ENCODE measurements at places on chromosomes 5 and 9.

DNA sequence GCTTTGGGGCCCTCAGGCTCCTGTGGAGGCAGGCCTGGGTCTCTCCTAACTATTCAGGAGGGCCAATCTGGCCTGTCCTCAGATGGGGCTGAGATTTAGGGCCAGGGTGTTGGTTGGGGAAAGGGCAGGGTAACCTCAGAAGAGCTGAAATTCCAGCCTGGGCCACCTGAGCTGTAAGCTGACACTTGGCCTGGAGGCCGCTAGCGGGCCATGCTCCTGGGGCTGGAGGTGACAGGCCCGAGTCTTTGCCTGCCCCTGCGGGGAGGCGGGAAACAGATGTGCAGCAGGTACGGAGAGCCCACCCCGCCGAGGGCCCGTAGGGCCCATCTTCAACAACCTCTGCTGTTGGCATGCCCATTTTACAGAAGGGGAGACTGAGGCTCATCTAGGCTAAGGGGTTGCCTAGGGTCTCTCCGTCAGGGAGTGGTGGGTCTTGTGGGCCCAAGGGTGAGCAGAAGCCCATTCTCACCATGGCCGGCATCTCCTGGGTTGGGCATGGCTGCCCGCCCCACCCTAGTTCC, 69.5 kb downstream of the RXRA start:
- DNase-seq: no peak

- no peak for DNase-seq
These were observed 81.7 kb downstream of the CAMSAP1 start for GRCh38 chr9:135825435-135826187.

- no peak for DNase-seq
These were observed 129.1 kb upstream of the MAP1B start for GRCh38 chr5:71978216-71978615.

DNA sequence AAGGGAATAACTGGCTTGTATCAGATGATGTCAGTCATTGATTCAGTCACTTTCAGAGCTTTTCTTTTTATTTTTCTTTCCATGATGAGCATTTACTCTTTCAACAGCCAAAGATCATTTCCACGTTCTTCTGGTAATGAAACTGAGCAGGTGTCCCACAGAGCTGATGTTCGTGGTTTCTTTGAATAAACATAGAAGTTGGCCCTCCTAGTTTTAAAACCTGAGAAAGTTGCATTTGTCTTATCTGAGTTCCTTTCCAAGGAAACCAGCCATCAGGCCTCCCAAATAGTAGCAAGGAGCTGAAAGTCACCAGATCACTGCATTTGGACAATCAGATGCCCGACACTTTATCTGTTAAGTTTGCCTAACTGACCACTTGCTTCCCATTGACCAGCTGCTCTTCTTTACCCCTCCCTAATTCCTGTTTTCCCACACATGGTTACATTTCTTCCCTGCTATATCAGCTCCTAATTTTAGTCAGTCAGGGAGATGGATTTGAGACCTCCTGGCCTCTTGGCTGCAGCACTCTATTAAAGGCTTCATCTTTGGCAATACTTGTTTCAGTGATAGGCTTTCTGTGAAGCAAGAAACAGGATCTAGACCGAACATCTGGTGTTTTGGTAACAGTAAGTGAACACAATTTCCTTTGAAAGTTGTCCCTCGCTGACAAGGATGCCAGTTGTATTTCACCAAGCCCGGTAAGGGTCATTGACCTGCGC, 420.8 kb downstream of the CHSY3 start:
- DNase-seq: no peak

GRCh38 chr5:100519075-100519474, 16.1 kb upstream of the FAM174A start:
- DNase-seq: no peak

- DNase-seq: no peak
These were observed 38.1 kb upstream of the SPATA31D4 start for GRCh38 chr9:81890104-81890503.

- DNase-seq: no peak
These were observed 82.3 kb upstream of the TLE4 start for GRCh38 chr9:79489261-79490000.

- no peak for DNase-seq
These were observed 56.3 kb downstream of the FNIP1 start for GRCh38 chr5:131740477-131740876.

GRCh38 chr5:148401604-148402003, 17.8 kb downstream of the FBXO38 start:
- no peak for DNase-seq

GRCh38 chr9:97766610-97767009, 69.5 kb upstream of the XPA start:
- no peak for DNase-seq

GRCh38 chr9:135582966-135583687, 21.6 kb downstream of the PAEP start:
- DNase-seq: no peak

DNA sequence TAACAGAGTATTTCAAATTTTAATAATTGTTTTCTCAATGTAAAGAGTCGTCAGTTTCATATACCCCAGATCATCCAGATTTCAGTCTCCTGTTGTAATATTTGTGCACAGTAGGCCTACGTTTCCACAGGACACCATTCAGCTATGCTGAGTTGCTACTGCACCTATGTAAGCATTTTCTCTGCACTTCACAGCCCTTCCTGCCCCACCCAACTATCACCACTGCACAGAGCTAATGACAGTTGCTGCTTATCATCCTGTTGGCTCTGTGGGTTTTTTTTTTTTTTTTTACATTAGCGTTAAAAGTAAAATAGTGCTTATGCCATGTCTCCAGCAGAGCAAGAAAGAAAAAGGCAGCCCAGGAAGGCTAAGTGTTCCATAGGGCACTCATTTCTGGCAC, 5.9 kb upstream of the PRKACG start:
- DNase-seq: no peak

DNA sequence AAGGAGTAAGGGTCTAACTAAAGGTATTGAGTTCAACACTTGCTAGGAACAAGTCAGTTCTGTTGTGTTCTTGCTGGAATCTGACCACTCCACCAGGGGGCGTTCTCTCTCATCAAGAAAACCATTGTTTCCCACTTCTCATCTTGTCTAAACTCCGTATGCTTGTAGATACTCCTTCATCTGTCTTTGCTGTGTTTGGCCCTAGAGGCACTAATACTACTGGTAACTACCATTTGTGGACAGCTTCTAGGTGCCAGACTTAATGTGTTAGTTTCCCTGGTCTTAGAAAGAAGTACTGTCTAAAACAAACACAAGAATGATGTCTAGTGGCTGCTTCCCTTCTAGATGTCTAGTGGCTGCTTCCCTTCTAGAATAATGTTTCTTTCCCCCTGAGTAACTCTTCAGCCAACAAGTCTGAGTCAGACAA, 18.7 kb upstream of the PTPDC1 start:
- DNase-seq: peak; percentile 63

- no peak for DNase-seq
These were observed 186.1 kb downstream of the ZNF608 start for GRCh38 chr5:124560370-124560769.

- DNase-seq: no peak
These were observed 184.0 kb upstream of the GDNF start for GRCh38 chr5:38023799-38024198.

- DNase-seq: no peak
These were observed 31.7 kb upstream of the ARAP3 start for GRCh38 chr5:141713616-141714309.

- no peak for DNase-seq
These were observed 273.2 kb downstream of the SAXO1 start for GRCh38 chr9:18759827-18760226.

GRCh38 chr9:7103367-7103766, 345.6 kb downstream of the KDM4C start:
- no peak for DNase-seq

- DNase-seq: no peak
These were observed 276.8 kb downstream of the HTR1A start for GRCh38 chr5:63685454-63685853.

- DNase-seq: no peak
These were observed 169.8 kb upstream of the STK32A start for GRCh38 chr5:147065071-147065470.

- no peak for DNase-seq
These were observed 71.6 kb downstream of the ERCC6L2 start for GRCh38 chr9:95947118-95947517.

- no peak for DNase-seq
These were observed 151.0 kb downstream of the CACNA1B start for GRCh38 chr9:138028596-138028995.

DNA sequence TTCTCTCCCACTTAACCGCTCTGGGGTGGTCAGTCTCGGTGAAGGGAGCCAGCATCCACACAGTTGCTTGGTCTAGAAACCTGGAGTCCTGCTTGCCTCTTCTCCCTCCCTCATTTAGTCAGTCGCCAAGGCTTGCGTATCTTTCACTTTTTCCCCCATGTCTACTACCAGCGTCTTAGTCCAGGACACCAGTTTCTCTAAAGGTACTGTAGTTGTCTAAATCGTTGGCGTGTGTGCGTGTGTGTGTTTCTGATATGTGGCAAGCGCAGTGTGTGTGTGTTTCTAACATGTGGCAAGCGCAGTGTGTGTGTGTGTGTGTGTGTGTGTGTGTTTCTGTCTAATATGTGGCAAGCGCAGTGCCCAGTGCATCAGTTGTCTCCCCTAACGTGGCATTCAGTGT, 641 bp downstream of the ATP6V1G1 start:
- DNase-seq: peak; percentile 7

DNA sequence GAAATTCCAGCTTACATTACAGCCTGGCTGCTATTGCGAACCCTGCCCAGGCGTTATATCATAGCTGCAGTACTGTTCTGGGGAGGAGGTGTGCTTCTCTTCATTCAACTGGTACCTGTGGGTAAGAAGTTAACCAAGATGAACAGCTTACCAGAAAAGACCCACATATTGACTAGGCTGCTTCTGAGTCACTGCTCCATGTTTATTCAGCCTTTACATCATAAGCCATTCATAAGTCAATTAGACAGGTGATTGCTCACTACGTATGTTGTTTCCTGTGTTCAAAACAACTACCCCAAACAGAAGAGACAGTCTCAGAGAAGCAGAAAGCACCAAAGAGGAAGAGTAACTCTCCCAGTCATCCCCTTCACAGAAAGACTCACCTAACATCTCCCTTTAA, 34.7 kb upstream of the SLC22A5 start:
- DNase-seq: no peak

GRCh38 chr5:142432369-142432863, 107.6 kb upstream of the SPRY4 start:
- peak; percentile 12 for DNase-seq

- DNase-seq: no peak
These were observed 86.4 kb downstream of the PRLR start for GRCh38 chr5:35143841-35144240.

GRCh38 chr5:112419164-112419985, at the start of gene EPB41L4A:
EPB41L4A (minus strand) TSS chr5:112419277; CDS start chr5:112419039, 238 bp downstream.
- no peak for DNase-seq

GRCh38 chr5:106202035-106202434, 1468.7 kb downstream of the EFNA5 start:
- DNase-seq: no peak

GRCh38 chr5:74935752-74936091, 69.5 kb upstream of the FAM169A start:
- DNase-seq: no peak

- no peak for DNase-seq
These were observed 1.3 kb downstream of the MARVELD2 start for GRCh38 chr5:69416180-69416579.

GRCh38 chr5:101977729-101978345, 318.2 kb downstream of the SLCO4C1 start:
- DNase-seq: no peak

DNA sequence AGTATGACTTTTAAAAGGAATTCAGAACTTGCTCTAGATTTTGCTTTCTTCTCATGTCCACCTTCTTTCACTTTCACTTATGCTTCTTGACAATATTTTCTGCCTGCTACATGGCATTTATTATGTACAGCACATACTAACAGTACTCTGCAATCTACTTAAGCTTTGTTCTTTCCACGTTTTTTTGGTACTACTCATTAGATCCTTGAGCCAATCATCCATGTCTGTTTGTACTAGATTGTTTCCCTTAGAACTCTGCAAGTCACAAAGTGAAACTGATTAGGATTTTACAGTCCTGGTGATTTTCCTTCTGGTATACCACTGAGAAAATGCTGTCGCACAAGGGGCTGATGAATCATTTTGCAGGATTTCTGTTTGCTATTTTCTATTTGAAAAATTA, 78.3 kb downstream of the PARP8 start:
- no peak for DNase-seq

DNA sequence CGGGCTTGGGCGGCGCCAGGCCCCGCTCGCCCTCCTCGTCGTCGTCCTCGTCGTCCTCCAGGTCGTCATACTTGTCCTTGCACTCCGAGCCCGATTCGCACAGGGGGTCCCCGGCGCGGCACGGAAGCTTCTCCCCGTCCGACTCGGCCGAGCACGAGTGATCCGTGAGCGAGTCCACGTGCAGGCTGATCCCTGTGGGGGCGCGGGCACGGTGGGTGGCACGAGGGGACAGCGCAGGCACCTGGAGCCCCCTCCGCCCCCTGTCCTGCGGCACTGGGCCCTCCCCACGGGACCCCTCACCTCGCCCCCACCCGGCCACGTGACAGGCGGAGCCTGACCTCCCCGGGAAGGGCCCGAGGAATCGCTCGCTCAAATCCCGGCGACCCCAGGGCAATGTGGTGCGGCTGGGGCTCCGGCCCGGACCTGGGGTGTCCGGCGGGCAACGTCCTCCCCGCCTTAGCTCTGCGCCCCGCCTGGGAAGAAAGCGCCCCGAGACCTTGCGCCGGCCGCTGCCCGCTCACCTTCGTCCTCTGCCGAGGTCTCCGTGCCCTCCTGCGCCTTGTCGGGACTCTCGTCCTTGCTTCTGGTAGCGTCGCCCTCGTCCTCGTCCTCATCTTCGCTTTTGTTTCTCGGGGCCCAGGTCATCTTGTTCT, 2.5 kb downstream of the IRX2 start:
- no peak for DNase-seq

GRCh38 chr9:127970401-127971313, 10.1 kb downstream of the EEIG1 start:
- DNase-seq: peak; percentile 72

DNA sequence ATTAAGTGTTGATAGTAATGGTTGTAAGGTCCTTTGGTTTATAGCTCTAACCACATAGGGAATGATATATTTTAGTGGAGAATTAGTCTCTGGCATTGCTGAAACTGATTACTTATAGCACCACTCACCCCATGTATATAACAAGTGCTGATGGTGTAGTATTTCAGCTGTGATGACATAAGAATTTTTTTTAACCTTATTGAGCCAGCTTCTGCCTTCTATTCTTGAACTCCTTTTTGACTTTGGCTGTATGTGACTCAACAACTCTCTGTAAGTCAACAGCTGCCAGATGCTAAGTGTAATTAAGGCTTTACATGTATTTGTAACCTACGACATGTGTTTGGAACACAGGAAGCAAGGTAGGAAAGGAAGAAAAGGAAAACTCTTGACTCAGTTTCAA, 929.6 kb upstream of the WWC1 start:
- no peak for DNase-seq

- no peak for DNase-seq
These were observed 93.3 kb upstream of the ZNF366 start for GRCh38 chr5:72600391-72600981.

- no peak for DNase-seq
These were observed 88.2 kb downstream of the PTPN3 start for GRCh38 chr9:109409773-109410397.

DNA sequence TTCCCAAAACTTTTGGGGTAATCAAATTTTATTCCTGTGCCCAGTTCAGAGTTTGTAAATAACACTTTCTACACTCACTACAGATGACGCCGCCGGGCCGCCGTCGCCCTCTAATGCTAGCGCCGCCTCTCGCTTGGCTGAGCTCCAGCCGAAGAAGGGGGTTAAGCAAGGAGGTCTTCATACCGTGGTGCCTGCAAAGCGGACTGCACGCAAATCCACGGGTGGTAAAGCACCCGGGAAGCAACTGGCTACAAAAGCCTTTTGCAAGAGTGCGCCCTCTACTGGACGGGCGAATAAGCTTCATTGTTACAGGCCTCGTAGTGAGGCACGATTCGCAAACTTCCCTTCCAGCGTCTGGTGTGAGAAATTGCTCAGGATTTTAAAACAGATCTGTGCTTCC, 280.4 kb downstream of the MEF2C start:
- no peak for DNase-seq
